ENCODE measurements at places on chromosomes 2 and 18. TPM values are rescaled to one million over a fixed set of nuclear protein-coding genes. Genes with fewer than 3 reads are reported as not detected.
A peak's percentile ranks its signal among the peaks of the same experiment; 100 is the strongest.

DNA sequence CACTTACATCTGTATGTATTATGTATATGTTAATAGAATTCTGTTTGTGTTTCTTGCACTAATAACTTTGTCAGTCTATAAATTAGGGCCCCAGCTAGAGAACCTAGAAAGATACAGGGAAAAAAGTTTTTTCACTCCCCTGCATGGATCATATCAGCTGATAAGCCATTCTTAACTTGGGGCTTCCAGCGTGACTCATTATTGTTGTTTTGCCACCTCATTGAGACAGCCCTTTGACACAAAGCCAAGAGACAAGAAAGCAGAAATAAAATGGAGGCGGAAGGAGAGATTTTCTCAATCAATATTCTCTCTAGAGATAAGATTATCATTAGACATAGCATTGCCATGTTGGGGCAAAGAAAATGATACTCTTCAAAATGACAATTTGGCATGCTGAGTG lies 93.4 kb downstream of the AKAIN1 start:
- DNase-seq, result no peak

GRCh38 chr2:127377262-127377661 lies 10.5 kb downstream of the MAP3K2 start:
- no peak for DNase-seq

DNA sequence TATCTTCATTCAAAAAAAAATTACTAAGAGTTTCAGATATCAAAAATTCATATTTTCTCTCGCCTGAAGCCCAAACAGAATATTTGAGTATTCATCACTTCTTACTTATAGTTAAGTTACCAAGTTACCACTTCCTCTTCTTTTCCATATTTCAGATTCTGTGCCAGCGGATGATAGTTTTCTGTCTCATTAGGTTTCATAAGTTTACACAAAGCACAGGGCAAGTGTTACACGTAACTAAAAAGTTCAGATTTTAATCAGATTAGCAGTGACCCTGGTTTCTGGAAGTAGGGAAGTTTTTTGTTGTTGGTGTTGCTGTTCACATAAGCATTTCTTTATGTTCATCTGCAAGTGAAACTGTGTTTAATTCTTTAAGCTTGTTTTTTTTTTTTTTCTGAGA lies 10.2 kb downstream of the AFTPH start:
- DNase-seq, result no peak

GRCh38 chr2:9422321-9423099 lies 818 bp downstream of the ITGB1BP1 start:
- peak; percentile 45 for DNase-seq

DNA sequence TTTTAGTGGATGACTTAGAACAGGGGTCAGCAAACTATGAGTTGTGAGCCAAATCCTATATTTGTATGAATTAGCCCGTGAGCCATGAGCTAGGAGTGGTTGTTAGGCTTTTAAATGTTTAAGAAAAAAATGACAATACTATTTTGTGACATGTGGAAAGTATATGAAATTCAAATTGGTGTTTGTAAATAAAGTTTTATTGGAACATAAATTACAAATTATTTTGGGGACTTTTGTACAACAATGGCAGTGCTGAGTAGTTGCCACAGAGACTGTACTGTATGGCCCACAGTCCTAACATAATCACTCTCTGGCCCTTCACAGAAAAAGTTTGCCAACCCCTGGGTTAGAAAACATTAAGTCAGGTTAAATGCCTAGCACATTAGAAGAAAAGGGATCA lies 26.1 kb downstream of the ADNP2 start:
- no peak for DNase-seq

DNA sequence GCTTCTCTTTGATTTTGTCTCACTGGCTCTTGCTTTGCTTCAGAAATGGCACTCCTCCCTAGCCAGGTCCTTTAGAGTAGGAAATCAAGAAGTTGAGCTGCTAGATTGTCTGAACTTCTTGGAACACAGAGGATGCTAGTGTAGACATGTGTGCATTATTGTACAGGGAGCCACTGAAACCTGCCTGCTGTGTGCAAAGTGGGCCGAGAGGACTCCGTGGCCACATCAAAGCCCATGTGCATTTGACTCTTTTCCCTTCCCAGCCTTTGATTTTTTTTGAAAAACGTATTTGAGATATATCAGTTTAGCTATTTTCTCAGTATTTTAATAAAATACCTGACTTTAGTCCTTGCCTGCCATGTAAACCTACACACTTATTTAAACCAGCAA lies 83.1 kb downstream of the TMEM247 start:
- no peak for DNase-seq

DNA sequence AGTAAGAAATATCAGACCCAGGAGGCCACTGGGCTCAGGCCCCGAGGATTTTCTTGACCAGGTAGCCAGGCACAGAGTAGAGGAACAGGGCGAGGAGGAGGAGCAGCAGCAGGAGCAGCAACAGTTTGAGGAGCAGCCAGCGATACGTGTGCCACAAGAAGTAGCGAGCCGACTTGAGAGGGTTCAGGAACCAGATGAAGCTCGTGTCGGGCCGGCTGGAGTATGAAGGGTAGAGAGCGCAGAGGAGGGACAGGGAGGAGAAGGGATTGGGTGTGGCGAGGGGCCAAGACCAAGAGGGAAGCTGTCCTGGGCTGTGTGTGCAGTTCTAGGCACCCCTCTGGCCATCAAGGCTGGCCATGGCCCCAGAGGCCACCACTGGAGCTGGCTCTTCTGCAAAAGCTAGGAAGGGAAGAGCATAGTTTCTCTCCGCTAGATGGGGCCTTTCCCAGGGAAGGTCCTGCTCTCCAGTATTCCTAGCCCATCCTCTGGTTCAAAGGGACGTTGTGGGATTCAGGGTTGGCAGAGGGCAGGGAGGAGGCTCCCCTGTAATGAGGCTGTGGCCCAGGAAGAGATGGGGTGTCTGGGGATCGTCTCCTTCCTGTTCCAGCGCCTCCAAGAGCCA lies 17.8 kb downstream of the OTOF start:
- DNase-seq, result no peak

- peak; percentile 87 for DNase-seq
Measured at GRCh38 chr2:215657844-215658243, 222.0 kb upstream of the FN1 start.

- DNase-seq, result no peak
Measured at GRCh38 chr2:94994914-94995552, 30.5 kb upstream of the MAL start.

GRCh38 chr2:147482111-147482895 lies 362.5 kb upstream of the ACVR2A start:
- DNase-seq, result no peak

GRCh38 chr2:179239195-179239594 lies 25.4 kb downstream of the SESTD1 start:
- peak; percentile 39 for DNase-seq

DNA sequence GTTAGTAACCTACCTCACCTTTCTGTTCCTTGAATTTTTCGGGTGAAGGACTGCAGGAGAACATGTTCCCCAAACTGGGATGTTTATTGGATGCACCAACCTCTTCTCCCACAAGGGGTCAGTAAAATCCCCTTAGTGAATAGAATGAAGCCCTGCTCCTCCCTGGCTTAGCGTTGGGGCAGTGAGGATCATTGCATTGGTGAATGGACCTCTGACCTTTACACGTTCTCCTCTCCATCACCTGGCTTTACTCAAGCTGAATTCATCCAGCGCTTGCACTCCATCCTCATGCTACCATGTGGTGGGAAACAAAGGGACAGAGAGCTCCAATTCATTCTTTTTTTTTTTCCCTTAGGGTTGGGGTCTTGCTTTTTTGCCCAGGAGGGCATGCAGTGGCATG lies 157.2 kb downstream of the MIB1 start:
- peak; percentile 57 for DNase-seq

GRCh38 chr2:99609851-99610381 lies 120.1 kb upstream of the REV1 start:
- DNase-seq, result no peak

GRCh38 chr18:77129150-77129551 lies 3.4 kb downstream of the MBP start:
- DNase-seq, result no peak

DNA sequence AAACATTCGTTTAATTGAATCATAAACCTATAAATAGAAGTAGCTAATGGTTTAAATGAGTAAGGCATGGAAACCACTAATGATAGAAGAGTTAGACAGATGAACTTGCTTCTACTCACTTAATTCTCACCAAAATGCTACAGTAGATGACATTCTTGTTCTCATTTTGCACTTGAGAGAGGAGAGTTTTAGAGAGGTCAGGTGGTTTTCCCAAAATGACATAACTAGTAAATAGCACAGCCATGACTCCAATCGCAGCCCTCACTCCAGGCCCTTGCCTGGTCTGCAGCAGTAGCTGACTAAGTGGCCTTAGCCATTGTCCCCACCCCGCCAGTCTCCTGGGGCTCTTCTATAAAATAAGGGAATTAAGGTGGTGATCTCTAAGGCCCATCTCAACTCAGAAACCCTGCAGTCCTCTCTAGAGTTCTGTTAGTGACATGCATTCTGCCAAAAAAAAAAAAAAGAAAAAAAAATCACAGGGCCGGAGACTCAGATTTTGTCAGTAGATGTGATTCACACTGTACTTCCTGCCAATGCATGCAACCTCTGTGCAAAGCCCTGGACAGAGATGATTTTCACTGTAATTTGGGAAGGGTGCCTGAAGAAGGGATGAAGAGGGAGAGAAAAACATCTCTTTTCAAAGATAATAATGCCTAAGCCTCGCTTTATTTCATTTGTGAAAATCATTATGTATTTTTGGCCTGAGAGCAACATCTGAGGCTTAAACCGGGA lies 221.8 kb downstream of the ANAPC1 start:
- DNase-seq, result no peak

GRCh38 chr18:48139431-48140347 lies 209.2 kb upstream of the SMAD2 start:
- no peak for DNase-seq

DNA sequence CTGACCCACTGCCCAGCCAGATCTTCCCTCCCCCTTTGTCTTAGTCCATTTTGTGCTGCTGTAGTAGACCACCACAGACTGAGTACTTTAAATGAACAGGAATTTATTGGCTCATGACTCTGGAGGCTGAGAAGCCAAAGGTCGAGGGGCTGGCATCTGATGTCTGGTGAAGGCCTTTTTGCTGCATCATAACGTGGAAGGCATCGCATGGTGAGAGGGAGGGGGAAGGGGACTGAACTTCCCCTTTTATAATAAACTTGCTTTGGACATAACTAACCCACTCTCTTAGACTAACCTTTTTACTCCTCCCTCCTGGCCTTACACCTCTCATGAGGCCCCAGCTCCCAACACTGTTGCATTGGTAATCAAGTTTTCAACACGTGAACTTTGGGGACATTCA lies 83.8 kb downstream of the MAP4K4 start:
- no peak for DNase-seq

Gene CXCR4
- total RNA-seq, result 52.4 TPM

Gene REG3G
- not detected for total RNA-seq

Gene ZSWIM2
- not detected for total RNA-seq

Gene MAP2
- 61.2 TPM for total RNA-seq
